ENCODE measurements at places on chromosomes 12 and 14.

DNA sequence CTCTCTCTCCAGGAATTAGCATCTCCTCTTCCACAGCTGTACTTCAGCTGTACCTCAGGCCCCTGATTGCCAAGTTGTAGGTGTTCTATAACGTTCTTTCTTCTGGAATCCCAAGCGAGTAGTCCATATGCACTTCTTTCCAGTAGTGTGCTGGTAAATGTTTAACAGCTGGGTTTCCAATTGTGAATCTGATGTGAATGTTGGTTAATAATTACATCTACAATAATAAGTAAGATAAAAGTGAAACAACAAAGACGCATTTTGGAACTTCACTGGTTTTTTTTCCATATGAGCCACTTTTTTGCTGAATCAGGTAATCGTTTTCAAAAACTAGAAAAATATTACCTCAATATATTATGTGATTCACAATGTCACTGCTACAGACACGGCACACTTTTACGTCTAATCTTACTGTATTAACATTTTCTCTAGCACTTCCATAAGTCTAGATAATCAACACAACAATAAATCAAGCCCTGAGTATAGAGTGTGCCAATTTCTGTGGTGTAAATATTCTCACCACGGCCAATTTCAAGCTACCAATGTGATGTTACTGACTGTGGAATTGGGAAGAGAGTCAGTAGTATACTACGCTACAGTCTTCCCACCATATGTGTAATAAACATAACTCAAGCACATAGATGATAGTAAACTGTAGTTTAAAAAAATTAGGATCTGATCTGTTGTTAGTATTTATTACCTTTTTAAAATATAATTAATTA is 113.0 kb downstream of the ZFP36L1 start:
- no peak for DNase-seq

GRCh38 chr14:74702293-74702692 is 10.6 kb downstream of the AREL1 start:
- no peak for DNase-seq

GRCh38 chr12:100268835-100269564 is 2.0 kb downstream of the SCYL2 start:
- no peak for DNase-seq

DNA sequence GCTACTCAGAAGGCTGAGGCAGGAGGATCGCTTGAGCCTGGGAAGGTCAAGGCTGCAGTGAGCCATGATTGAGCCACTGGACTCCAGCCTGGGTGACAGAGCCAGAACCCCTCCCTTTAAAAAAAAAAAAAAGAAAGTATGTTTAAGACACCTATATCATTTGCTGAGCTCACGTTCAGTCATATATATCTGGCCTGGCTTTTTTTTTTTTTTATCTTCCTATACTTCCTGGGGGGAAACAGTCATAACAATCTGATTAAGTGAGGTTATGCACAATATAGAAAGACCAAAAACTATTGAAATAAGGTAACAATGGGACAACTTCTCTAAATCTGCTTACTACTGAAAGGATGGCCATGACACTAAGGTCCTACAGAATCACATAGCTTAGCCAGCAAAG is 9.4 kb upstream of the ARID2 start:
- DNase-seq = no peak

GRCh38 chr14:49306152-49306751 is 279.9 kb downstream of the RPS29 start:
- peak; percentile 19 for DNase-seq

DNA sequence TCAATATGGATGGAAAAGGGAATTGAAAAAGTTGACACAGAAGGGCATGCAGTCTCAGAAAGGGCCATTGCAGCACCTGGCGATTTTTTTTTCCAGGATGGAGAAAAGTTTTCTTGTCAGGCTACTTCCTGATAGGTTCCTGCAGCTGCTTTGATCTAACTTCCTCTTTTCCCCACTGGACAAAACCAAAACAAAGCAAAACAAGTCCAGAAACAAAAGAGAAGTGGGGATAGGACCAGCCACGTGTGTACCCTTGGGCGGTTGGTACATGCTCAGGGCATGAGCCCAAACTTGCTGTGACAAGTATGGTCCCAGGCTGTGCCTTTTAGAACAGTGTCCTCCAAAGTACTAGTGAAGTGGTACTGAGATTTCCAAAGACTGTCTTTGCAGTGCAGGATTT is 89.8 kb downstream of the CHST11 start:
- DNase-seq = no peak

- DNase-seq = no peak
Observed at GRCh38 chr12:64082866-64083268, 139.2 kb downstream of the KICS2 start.

DNA sequence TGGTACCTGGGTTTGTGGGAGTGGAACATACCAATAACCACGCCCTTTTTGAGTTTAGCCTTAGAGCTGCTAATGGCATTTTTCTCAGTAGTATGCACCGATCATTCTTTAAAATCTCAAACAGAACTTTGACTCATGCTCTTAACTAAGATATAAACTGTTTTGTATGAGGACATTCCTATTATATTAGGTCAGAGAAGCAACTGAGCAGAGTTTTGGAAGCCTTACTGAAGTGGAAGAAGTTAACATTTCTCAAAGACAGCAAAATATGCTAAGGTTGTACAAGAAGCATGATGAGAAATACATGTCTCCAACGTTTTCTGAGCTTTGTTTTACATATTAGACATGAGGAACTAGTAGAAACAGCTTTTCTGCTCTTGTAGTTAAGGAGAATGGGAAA is 819.2 kb downstream of the FSCB start:
- no peak for DNase-seq

DNA sequence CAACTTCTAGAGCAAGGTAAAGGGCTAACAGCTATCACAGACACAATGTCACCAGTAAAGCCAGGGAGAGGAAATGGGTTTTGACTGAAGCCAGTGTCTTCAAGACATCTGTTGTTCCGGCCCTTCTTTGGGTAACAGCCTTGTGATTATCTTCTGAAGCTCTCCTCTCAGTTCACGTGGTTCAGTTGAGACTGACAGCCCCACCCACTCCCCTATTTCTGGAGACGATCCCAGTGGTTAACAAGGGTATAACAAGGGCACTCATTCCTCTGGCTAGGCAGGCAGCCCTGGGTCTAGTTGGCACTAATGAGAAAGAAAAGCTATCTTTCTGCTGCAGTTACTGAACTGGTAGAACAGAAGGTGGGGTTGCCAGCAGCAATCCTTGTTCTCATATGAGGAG is 6.9 kb downstream of the GNPTAB start:
- DNase-seq = peak; percentile 96

DNA sequence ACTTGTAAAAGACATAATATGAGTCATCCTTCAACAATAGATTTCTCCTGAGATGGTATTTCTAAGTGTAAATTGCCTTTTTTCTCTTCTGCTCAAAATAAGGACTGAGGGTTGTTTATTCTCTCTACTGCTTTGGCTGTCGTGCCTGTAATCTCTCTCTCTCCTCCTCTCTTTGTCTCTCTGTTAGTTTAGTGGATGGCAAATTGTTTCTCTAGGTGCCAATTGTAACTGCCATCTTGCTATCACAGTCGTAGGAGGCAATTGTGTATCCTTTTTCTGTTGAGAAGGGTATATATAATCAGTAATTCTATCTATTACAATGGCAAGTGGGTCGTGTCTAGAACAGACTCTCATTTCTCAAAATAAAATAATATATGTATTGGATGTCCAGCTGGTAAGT is 545.0 kb upstream of the FBXO33 start:
- no peak for DNase-seq

- DNase-seq = no peak
Observed at GRCh38 chr14:102610968-102611811, 18.7 kb downstream of the RCOR1 start.

GRCh38 chr12:64323476-64324225 is 66.9 kb downstream of the C12orf56 start:
- DNase-seq = no peak

GRCh38 chr12:120764816-120765215 is 39.2 kb downstream of the ACADS start:
- DNase-seq = no peak

DNA sequence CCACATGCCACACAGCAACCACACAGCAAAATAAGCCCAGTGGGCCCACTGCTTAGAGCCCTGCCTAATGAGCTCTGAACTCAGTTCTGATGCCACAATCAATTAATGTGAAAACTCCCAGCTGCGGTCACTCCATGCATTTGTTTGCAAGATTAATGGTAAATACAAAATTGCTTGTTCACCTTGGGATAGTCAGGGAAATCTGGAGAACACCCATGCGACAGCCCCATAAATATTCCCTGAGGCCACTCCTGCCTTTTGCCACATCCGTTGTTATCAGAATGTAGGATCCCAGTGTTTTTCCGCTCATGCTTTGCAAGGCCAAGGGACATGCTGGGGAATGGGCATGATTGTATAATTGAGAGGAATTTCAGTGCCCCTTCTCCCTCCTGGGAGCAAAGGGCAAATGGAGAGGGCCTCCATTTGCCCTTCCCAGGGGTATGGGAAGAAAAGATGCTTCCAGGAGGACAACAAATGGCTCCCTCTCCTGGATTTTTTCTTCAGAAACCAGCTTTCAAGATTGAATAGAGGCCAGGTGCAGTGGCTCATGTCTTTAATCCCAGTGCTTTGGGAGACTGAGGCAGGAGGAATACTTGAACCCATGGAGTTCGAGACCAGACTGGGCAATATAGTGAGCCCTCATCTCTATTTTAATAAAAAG is 30.8 kb upstream of the CMKLR1 start:
- DNase-seq = no peak

GRCh38 chr12:96241846-96242256 is 47.7 kb downstream of the ELK3 start:
- DNase-seq = peak; percentile 27

DNA sequence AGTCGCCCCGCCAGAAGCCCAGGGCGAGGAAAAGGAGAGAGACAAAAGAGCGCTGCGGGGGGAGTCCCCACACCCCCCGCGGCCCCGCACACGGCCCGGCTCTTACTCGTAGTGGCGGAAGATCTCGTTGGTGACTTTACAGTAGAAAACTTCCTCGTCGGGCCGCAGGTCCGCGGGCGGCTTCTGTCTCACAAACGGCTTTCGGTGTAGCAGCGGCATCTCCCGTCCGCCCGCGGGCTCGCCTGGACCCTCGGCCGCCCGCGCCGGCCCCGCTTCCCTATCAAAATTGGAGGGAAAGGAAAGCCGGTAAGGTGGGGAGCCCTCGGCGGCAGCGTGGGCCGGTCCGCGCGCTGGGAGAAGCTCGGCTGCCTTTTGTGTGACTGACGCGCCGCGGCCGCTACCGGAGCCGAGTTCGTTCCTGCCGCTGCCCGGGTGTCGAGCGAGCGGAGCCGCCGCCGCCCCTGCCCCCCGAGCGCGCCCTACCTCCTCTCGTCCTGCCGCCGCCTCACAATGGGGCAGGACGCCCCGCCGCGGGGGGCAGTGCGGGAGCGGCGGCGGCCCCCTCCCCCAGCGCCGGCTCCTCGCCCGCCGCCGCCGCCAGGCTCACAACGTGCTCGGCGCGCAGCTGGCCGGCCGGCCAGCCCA is 652 bp downstream of the BAZ1A start:
- DNase-seq = peak; percentile 24

GRCh38 chr14:30648471-30648870 is 26.4 kb downstream of the SCFD1 start:
- no peak for DNase-seq

- no peak for DNase-seq
Observed at GRCh38 chr12:100798286-100799160, 3.9 kb downstream of the ANO4 start.

DNA sequence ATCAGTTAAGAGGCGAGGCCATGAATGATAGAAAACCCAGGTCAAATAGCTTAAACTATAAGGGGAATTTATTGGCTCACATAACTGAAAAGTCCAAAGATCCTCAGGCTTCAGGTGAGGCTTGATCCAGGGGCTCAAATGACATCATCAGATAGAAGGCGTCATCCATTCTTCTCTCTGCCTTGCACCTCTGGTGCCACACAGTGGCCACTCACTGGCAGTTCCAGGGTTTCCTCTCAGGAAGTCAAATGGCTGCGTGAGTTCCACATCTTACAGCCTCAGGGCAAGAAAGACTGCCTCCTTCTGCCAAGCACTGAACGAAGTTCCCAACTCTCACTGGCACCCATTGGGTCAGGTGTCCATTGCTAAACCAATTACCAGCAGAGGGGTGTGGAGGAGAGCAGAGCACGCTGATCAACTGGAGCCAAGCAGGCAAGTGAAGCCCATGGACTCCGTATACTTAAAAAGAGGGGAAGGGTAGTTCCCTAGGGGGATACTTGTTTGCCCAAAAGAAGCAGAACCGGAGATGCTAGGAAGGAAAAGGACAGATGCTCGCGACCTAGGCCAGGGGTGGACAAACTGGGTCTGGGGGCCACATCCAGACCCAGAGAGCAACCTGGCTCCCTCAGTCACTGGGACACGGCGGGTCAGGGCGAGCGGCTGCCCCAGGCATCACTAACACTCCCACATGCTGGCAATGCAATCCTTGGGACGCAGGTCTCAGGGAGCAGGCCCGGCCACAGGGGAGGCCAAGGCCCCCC is 69.3 kb downstream of the SERPINA3 start:
- peak; percentile 40 for DNase-seq

DNA sequence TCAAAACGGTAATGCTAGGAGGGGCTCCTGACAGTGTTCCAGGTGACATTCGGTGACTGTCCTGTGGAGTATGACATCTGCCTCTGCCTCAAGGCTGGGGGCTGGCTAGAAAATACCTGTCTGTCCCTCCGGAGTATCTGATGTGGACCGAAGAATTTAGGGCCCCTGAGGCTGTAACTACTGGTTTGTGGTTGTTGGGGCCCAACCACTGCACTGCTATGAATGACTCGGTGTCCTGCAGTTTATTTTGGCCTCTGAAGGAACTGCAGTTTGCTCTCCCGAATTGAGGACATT is 198.9 kb upstream of the CAND1 start:
- no peak for DNase-seq

DNA sequence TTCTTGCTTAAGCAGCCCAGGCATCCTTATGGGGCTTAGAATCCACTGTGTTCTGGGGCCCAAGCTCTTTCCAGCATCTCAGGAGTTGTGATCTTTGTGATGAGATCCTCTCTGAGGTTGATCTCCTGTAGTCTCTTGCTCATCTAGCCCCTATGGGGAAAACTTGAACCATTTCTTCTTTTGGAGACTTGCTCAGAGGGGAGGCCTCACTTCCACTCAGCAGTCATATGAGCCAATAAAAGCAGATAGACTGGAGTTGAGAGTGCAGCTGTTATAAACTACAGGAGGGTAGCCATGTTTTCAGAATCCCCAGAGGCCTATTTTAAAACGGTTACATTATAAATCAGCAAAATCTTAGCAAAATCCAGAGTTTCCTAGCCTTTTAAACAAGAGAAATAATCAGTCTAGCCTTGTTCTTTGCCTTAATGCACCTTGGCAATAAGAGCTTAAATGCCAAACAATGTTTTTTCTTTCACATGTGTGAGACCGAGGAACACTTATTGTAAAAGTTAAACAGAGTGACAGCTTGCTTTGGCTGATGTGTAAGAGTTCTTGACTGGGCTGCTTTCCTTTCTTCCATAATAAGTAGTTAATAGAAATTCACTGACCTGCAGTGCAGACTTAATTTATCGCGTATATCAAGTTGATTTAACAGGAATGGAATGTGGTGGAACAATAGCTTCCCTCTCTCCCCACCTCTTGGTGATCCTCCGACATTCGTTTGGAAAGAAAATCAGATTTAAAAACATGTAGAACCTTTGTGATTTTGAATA is 168.3 kb downstream of the NEDD1 start:
- no peak for DNase-seq
